NCI-H2107 (cell line): ENCODE measurements at places on chromosomes 3 and 15.

DNA sequence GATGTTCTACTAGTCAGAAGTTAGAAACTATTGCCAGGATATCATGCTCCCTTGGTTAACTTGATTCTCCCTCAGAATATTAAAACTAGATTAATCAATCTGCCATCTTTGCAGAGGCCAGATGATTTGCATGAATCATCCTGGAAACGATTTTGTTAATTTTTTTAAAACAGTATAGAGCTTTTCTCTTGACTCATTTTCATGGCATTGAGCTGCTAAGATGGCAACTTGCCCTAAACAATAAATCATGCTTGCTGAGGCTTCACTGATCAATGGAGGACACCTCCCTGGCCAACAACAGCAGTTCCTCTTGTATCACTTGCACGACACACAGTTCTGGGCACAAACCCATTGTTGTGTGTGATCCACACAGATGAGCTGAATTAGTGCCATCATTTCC lies 109.1 kb downstream of the COL6A6 start:
- no peak for DNase-seq

DNA sequence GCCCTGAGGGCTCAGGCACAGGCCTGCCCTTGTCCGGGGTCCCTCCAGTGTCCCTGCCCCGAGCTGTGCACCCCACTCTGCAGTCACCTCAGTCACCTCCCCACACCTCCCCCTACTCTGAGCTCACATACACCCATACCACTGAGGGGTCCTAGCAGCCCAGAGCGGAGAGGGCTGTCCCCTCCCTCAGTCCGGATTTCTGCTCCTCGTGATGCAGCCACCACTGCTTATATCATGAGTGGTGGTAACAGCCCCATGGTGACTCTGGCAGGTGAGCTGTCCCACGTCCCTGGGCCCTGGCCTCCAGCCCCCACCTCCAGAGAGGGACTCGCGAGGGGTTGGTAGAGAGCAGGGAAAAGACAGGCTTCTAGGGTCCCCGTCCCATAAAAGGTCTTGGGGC lies 8.0 kb downstream of the CSPG4 start:
- DNase-seq = no peak

GRCh38 chr3:158842976-158843375 lies 41.1 kb downstream of the MFSD1 start:
- DNase-seq = no peak

DNA sequence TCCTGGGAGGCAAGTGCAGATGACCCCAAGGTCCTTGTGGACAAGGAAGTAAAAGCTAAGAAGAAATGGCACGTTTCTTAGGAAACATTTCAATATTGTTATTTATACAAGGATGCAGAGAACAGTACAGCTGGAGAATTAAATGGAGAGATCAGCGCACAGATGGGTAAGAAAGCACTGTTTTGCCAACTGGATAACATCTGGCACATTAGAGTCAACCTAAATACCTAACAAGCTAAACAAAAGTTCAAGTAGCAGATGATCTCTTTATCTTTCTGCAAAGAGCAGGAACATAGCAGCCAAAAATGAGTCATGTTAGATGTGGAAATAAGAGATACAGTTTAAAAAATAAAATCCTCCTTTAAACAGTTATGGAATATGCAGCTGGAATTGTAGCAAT lies 15.7 kb upstream of the DPPA4 start:
- DNase-seq = no peak

DNA sequence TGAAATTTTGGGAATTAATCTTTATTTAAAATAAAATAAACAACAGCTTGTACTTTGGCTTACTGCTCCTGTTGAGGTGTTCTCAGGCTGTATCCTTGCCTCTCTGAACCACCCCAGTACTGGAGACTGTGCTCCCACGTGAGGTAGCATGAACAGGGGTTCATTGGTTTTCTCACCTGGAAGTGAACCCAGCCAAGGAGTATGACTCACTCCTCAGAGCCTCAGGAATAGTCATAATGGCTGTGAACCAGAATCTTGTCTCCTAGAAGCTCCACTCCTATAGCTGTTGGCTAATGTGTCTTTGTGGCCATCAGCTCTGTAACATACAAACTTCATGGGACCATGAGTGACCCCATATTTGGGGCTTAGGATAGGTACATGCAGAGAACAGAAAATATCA lies 122.5 kb upstream of the ST8SIA2 start:
- no peak for DNase-seq

GRCh38 chr15:73697033-73697467 lies 12.9 kb downstream of the CD276 start:
- DNase-seq = no peak

- DNase-seq = no peak
These were observed 35.2 kb upstream of the ARL14 start for GRCh38 chr3:160641665-160642309.
